CD4-positive, alpha-beta T cell treated with Interferon gamma for 1 hour (primary cell): ENCODE measurements at places on chromosomes 7 and 10.

DNA sequence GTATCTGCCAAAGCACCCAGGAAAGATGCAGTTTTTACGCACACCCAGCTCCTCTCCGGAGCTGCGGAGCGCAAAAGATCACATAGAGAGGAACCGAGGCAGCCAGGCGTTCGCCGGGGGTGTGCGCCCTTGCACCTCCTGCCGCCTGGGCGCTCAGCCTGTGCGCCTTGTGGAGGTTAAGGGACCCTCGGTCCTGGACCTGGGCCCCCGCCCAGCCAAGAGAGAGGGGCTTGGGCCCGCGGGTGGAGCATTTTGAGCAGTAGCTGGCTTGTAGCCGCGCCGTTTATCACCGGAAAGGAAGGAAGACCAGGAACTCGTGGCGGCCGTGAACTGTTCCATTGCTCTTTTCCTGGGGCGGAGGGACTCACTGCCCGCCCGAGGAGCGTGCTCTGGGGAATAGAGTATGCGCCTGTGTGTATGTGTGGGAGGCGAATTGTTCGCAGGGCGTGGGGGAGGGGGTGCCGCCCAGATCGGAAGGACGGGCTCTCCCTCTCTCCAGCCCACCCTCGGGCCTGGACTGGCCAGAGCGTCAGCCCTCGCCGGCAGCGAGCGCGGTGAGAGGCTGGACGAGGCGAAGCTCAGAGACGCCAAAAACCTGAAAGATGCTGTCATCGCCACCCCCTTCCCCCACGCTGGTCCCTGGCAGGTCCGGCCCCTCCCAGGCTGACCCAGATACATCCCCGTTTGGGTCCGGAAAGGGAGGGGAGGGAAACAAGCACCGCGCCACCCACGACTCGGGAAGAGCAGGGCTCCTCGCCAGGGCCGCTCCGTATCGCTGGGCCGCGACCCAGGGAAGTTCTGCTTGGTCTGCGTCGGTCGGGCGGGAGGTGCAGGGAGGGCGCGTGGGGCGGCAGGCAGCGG lies 1.2 kb upstream of the WNT2 start:
- no peak for DNase-seq

DNA sequence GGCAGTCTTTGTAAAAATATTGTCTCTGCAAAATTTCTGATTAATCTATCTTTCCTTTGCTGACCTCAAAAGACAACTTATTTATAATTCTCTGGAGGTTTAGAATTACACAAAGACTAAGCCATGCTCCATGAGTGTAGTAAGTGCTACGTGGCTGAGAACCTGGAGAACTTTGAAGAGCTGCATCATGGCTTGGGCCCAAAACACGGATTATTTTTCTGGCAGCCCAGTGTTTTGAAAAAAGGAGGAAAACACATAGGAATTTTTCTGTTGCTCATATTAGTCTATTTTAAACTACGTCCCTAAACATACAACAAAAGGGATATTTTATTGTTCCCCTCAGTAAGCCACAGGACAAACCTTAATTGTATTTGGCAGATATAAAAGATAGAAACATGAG lies 360.7 kb upstream of the MYO3A start:
- DNase-seq: no peak

DNA sequence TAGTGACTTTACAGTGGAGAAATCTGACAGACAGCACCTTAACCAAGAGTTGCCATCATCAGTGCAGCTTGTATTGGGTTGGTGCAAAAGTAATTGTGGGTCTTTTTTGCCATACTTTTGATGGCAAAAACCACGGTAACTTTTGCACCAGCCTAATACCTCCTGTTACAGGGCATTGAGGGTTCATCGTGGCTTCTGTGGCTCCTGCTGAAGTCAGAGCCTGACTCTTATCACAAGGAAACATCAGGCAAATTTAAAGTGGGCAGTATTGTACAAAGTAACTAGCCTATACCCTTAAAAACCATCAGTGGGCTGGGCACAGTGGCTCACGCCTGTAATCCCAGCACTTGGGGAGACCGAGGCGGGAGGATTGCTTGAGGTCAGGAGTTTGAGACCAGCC lies 117.4 kb downstream of the HECW1 start:
- DNase-seq: no peak

- DNase-seq: no peak
These were observed 479.2 kb downstream of the HTR7 start for GRCh38 chr10:90378524-90379076.

DNA sequence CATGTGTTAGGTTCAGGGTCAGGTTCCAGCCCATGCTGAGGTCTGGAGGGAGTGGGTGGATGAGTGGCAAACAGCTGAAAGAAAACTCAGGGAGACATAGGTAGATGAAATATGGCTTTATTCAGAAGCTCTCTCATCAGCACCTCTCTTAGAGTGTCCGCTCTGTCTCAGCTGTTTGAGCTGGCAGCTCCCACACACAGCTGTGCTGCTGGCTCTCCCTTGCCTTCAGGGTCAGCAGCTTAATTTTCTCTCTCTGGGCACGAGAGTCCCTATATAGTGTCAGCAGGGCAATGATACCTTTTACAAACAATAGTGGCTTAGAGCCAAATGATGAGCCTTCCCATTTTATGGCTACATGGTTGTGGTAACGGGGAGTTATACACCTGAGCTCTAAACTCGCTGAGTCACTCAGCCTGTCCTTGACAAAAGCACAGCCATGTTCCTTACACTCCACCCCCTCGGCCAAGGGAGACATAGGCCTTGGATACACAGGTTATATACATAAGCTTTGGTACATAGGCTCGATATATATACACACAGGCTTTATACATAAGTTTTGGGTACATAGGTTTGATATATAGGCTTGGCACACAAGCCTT lies 10.4 kb downstream of the RNF133 start:
- no peak for DNase-seq

GRCh38 chr10:125362950-125363349 lies 202.6 kb upstream of the CTBP2 start:
- DNase-seq: no peak

DNA sequence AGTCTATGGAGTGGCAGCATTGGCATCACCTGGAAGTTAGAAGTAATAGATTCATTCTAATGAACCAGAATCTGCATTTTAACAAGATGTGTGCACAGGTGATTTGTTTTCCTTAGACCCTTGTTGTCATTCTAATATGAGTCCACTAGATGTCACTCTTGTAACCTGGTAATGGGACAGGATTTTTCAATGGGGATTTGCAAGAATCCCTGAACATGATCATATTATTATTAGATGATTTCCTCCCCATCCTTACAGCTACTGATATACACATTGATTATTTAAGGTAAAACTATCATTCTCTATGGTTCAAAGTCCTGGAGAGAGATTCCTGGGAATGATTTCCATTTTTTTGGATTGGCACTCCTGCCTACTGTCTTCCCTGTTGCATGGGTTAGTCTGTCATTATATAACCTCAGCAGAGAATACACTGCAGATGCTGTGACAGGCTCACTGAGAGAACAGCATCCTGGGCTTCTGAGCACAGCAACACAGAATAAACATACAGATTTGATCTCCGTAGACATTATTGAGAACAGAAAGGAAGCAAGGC lies 194.9 kb downstream of the SUGCT start:
- no peak for DNase-seq

DNA sequence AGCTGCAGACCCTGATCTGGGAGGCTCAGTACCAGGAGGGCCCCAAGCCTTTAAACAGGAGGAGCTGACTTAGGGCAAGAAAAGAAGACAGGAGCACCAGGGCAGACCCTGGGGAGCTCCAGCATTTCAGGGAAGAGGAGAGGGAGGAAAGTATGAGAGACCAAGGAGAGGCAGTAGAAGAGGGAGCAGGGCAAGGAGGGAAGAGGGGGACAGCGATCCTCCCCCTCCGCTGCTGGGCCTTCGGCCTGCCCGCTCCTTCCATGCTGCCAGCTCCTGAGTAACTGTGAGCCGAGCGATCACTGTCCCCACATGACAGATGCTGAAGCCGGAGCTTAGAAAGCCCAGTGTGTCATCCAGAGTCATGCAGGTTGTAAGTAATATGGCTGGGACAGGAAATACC lies 65.9 kb downstream of the ALOX5 start:
- no peak for DNase-seq
